ENCODE measurements at places on chromosomes 4 and X.

- no peak for DNase-seq
These were observed 642.8 kb upstream of the DIPK2B start for GRCh38 chrX:45843518-45843917.

GRCh38 chr4:14783011-14783877, 219.0 kb upstream of the CPEB2 start:
- DNase-seq = no peak

DNA sequence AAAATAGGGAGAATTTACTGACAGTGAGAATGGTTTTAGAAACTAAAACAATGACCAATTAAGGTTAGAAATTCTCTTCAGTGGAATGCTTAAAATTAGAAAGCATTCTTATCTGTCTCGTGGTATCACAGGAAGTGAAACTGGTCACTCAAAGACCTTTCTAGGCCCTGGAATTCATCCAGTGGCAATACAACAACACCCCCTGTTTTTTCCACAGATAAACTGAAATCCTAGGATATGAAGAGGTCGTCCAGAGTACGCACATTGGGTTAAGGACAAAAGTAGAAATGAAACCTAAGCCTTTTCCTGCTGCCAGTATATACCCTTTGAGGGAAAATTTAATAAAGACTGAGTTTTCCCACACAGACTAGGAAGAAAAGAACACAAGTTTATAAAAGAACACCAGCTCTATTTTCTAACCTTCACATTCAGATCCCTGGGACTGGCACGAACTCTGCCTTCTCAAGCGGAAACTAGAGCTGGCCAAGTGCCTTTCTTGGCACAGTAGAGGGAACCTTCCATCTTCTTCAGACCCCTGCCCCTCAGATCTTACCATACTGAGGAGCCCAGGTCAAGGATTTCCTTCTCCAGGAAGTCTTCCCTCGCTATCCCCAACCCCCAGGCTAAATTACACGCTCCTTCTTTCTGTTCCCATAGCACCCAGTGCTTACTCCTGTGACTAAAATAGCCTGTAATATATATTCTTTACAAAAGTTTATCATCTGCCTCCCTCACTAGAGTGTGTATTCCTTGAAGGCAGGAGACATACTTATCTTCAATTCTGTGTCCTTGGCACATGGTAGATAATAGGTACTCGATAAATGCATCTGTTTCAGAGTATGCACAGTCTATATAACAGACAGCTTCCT, 16.9 kb downstream of the LHFPL1 start:
- DNase-seq = no peak

DNA sequence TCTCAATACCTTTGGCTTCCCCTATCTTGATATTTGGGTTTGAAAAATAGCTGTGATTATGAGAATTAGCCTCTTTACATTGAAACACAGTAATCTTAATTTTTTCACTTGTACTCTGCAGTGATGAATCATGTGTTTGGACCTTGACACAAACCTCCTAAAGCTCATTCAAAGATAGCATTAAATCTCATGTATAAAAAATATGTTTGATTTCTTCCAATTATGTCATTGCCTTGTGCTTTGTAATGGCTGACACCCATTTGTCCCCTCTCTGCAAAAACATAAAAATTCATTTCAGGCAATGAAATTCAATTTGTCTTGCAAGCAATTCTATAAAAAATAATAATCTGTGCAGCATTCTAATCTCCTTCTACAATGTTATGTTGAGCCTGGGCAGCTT, 422.4 kb upstream of the BOD1L1 start:
- no peak for DNase-seq

- DNase-seq = no peak
These were observed 17.5 kb downstream of the RAB39B start for GRCh38 chrX:155246748-155247147.

Measured in stimulated activated CD8-positive, alpha-beta memory T cell treated with anti-CD3 and anti-CD28 coated beads, Interleukin-15, amount 100 ng/mL, for 24 hours (primary cell).